Sciatic nerve (tissue), 2 donors: ENCODE measurements at places on chromosomes 5 and 9. TPM values are rescaled to one million over a fixed set of nuclear protein-coding genes. Genes with fewer than 3 reads are reported as not detected.

Gene PCDHA13
- total RNA-seq: 0.85 TPM

Gene RLN1
- total RNA-seq: not detected

DNA sequence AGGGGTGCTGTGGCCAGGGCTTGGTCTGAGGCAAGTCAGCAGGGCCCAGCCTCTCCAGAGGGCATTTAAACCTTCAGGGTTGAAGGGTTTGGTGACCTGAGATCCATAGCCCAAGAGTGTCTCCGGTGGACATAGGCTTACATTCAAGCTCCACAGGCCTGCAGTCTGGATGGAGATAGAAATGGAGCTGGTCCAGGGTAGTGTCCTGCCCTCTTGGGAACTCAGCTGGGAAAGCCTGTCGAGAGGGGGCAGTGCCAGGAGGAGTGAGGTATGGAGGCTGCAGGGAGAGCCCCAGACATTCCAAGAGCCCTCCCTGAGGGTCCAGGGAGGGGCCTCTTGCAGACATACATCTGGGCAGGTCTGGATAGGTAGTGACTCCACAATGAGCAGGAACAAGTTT lies 177.0 kb upstream of the MVB12B start:
- no peak for DNase-seq

GRCh38 chr5:137684761-137685160 lies 51.1 kb downstream of the KLHL3 start:
- DNase-seq: no peak

Gene RASGEF1C
- 10.3 TPM for total RNA-seq
